ENCODE measurements at places on chromosomes 1 and 21.
A peak's percentile ranks its signal among the peaks of the same experiment; 100 is the strongest.

- DNase-seq = peak; percentile 42
Measured at GRCh38 chr1:107900090-107900945, 64.7 kb downstream of the VAV3 start.

GRCh38 chr1:14924455-14925331, 228.9 kb upstream of the TMEM51 start:
- DNase-seq = no peak

GRCh38 chr1:237568955-237569354, 321.8 kb downstream of the ZP4 start:
- no peak for DNase-seq

- no peak for DNase-seq
Measured at GRCh38 chr1:1782399-1783221, 4.3 kb upstream of the NADK start.

GRCh38 chr1:174398246-174398645, 49.5 kb upstream of the GPR52 start:
- DNase-seq = no peak

GRCh38 chr21:41250519-41250918, 66.1 kb upstream of the FAM3B start:
- no peak for DNase-seq

GRCh38 chr1:224175617-224176016, 7.4 kb upstream of the DEGS1 start:
- DNase-seq = no peak

GRCh38 chr1:2564815-2565374, 8.7 kb downstream of the TNFRSF14 start:
- DNase-seq = no peak

- no peak for DNase-seq
Measured at GRCh38 chr21:36507397-36508018, 27.6 kb upstream of the CLDN14 start.

DNA sequence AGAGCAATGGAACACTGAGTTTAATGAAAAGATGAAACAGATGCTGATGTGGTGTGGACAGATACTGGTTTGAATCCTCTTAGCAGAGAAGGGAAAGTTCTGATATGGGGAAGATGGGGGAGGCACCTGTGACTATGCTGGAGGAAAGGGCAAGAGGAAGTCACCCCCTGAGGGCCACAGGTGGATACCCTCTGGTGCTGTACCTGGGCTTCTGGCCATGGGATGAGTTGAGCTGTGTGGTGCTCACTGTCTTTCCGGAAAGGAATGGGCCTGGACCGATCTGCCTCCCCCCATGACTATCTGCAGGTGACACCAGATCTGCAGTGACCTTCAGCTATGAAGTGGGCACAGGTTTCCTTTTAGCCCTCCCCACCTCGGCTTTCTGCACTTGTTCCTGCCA, 52.4 kb downstream of the IER5 start:
- no peak for DNase-seq

- DNase-seq = no peak
Measured at GRCh38 chr1:21152423-21153100, 24.1 kb downstream of the EIF4G3 start.

- no peak for DNase-seq
Measured at GRCh38 chr1:189782295-189782694, 695.4 kb downstream of the BRINP3 start.

DNA sequence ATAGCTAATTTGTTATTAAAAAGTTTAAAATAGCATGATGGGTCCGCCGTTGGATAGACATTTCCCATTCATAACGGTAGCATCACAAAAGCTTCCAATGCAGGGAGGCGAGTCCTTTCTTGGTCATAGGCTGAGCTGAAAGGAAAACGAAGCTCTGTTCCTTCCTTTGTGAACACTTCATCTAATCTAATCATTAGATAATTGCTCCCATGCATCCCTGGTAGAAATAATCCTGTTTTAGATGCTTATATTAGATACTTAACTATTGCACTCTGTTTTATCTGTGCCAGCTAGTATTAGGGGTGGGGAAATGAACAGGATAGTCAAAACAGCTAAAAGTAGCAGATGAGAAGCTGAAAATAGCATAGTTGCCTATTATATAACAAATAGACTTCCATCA, 215.0 kb downstream of the SLC35F3 start:
- no peak for DNase-seq

- DNase-seq = peak; percentile 60
Measured at GRCh38 chr1:4655674-4656532, 1.5 kb downstream of the AJAP1 start.

- DNase-seq = peak; percentile 85
Measured at GRCh38 chr1:25338188-25338981, at the start of gene TMEM50A. Gene TMEM50A, plus strand, starts transcription at chr1:25338334. Its CDS starts 2,153 bp downstream, at chr1:25340487.

DNA sequence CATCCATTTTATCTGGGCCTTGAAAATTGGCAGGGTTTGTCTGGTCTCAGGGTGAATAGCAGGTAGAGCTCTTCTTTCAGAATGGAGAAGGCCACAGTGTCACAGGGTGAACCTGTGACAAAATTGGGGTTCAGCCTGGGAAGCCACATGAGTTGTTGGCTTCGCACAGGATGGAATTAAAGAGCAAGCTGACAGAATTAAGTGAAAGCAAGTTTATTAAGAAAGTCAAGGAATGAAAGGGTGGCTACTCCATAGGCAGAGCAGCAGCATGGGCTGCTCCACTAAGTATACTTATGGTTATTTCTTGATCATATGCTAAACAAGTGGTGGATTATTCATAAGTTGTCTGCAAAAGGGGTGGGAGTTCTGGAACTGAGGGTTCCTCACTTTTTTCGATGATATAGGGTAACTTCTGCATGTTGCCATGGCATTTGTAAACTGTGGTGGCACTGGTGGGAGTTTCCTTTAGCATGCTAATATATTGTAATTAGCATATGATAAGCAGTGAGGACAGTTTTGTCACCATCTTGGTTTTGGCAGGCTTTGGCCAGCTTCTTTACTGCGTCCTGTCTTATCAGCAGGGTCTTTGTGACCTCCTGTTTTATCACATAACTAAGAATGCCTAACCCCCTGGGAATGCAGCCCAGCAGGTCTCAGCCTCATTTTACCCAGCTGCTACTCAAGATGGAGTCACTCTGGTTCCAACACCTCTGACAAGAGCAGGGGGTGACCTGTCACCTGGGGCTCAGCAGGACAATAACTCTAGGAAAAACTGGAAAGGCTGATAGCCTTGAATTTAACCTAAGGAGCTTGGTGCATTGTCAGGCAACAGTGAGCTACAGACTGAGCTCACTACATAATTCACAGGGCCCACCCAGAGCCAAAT, 5.1 kb downstream of the IFNAR2 start:
- DNase-seq = no peak

- no peak for DNase-seq
Measured at GRCh38 chr1:2476061-2476999, at the start of gene PLCH2. Gene PLCH2, plus strand, starts transcription at chr1:2476289. Its CDS starts 300 bp downstream, at chr1:2476589.

GRCh38 chr1:108199201-108199691, 897 bp downstream of the SLC25A24 start:
- DNase-seq = peak; percentile 21

DNA sequence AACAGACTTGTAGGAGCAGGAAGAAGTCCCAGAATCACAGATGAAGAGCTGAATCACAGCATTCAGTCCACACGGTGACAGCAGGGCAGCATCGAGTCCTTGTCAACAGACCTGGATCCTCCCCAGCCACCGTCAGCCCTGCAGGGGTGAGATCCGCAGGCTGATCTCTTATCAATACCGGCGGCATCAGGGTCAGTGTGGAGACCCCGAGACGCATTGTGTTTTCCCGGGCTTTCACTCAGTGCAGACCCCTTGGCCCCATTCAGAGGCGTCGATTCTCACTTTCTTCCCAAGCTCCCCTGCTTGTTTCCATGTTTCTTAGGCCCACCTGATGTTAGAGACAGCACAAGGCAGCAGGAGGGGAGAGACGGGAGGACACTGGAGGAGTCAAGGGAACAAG, 609.6 kb downstream of the PTPRU start:
- DNase-seq = no peak

- DNase-seq = no peak
Measured at GRCh38 chr1:54845772-54846171, 41.2 kb downstream of the DHCR24 start.

DNA sequence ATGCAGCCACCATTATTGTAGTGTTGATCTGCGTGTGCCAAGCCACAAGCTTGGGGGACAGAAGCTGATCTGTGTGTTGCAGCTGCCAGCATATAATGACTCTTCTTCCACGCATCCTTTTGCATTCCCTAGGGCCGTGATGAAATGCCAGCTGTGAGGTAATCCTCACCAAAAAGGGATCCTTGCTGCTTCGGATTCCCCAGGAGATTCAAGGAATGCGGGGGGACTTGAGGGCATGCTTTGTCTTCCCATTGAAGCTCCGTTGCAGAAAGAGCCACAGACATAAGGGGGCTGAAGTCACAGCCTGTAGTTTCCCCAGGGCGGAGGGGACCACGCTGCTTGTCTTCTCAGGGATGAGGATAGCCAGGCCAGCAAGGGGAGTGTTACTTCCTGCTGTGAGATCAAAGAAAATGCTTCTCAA, 281.6 kb upstream of the FMN2 start:
- DNase-seq = no peak

DNA sequence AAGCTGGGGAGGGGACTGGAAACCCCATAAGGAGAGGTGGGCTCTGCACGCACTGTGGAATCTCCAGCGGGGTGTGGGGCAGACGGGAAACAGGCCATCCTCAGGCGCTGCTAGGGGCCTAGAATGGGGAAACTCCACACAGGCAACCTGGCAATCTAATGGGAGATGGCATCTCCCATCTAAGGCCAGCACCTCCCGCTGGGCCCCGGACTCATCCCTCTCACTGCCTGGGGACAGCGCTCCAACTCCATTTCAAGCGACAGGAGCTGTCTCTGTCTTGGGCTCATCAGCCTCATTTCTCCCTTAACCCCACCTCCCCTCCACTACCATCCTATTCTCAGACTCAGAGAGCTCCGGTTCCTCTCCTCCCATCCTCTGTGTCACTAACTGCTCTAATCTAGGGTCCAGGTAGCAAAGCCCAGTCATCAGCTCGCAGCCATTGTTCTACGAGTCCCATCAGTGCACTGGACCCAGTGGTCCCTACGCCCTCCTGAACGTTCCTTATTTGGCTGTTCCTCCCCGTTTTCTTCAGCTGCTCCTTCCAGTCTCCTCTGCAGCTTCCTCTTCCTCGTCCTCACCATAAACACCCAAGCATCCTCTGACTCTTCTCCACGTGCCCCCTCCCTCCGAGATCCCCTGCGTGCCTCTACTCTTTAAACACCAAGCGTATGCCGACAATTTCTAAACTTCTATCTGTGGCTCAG, 93.4 kb upstream of the CASZ1 start:
- DNase-seq = no peak

DNA sequence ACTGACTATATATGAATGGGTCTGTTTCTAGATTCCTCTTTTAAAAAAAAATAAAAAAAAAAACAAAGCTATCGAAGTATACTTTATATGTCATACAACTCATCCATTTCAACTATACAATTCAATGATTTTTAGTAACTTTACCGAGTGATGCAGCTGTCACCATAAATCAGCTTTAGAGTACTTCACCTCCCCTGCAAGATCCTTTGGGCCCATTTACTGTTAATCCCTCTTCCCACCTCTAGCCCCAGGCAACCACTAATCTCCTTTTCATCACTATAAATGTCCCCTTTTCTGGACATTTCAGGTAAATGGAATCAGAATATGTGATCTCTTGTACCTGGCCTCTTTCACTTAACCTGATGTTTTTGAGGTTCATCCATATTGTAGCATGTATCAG, 133.9 kb downstream of the PEX14 start:
- DNase-seq = no peak

DNA sequence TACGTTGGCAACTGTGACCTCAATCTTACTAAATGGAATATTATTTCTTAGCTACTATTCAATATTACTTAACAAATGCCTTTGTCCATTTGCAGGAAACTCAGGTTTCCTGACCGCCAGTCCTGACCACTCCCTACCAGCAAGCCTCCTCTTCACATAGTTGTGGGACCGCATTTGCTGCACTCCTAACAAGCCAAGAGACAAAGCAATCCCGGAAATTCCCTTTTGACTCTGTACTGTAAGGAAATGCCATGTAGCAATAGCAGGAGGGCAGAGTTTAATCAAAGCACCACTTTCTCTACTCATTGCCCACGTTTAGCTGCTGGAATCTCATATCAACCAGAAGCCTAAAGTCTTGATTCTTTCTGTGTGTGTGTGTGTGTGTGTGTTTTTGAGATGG, 28.1 kb upstream of the ACBD6 start:
- DNase-seq = no peak

- DNase-seq = no peak
Measured at GRCh38 chr1:97660431-97661105, 260.3 kb downstream of the DPYD start.

GRCh38 chr1:151416231-151416630, 16.9 kb downstream of the PSMB4 start:
- DNase-seq = no peak

- no peak for DNase-seq
Measured at GRCh38 chr1:54476530-54477109, 70.4 kb upstream of the SSBP3 start.

- DNase-seq = no peak
Measured at GRCh38 chr1:90826834-90827233, 109.7 kb upstream of the BARHL2 start.

DNA sequence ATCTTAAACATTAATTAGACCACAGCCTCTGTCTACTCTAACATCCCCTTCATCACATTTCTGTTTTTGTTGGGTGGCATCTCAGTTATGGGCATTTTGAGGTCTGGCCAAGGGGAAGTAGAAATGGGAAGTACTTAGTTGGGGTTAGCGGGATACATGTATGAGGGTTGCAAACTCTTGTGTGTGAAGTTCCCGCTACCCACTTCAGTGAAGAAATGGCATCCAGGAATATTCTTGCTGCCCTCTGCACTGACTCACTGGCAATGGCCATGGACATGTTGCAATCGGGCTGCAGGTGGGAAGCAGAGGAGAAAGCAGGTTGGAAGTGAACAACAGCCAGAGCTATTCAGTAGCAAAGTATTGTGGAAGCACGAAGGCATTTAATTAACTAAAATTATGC, 7.4 kb downstream of the CD48 start:
- DNase-seq = no peak

GRCh38 chr1:167490765-167491164, 27.6 kb downstream of the CD247 start:
- DNase-seq = no peak

GRCh38 chr21:45112371-45112770, 38.0 kb downstream of the ADARB1 start:
- no peak for DNase-seq

GRCh38 chr1:178934546-178934945, 63.7 kb upstream of the ANGPTL1 start:
- no peak for DNase-seq

- no peak for DNase-seq
Measured at GRCh38 chr1:204451352-204452124, 39.9 kb upstream of the PPP1R15B start.

GRCh38 chr1:35592991-35593769, 20.1 kb downstream of the TFAP2E start:
- DNase-seq = no peak

GRCh38 chr1:224383218-224383617, 26.5 kb downstream of the CNIH4 start:
- DNase-seq = no peak

GRCh38 chr1:40712997-40713396, 21.5 kb downstream of the NFYC start:
- DNase-seq = peak; percentile 64

DNA sequence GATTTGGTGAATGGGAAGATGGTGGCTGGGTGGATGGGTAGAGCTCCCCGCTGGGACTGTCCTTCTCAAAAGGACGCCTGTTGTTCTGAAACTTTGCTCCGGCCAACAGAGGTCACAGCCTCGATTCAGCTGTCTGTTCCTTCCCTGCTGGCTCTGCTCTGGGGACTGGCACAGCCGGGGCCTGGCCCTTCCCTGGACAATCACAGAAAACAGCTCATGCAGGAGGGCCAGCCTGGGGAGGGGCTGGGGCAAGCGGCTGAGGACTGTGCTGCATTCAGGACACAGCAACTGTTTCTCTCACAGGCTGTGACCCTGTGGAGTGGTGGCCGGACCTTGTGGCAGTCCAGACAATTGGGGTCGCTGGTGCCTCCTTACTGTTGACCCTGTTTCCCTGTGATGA, 110.7 kb upstream of the TMEM51 start:
- DNase-seq = no peak

Measured in hematopoietic multipotent progenitor cell (in vitro differentiated cells).